ENCODE measurements at places on chromosomes 11 and 22.

DNA sequence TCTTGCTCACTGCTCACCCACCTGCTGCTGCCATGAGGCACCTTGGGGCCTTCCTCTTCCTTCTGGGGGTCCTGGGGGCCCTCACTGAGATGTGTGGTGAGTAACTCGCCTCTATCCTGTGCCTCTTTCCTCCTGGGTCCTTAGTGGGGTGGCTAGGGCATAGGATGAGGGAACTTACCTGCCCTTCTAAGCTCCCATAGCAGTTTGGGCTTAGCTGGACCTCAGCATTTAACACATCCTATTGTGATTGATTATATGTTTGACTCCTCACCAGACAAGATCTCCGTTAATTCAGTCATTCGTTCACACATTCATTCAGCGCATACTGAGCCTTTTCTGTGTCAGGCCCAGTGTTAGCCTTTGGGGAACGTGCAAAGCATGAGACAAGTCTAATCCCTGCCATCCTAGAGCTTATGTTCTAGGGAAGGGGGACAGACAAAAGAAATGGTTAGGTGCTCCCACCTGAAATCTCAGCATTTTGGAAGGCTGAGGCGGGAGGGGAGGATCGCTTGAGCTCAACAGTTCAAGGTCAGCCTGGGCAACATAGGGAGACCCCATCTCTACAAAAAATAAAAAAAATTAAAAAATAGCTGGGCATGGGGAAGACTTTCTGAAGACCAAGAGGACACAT is 441 bp downstream of the TCN2 start:
- DNase-seq = no peak

DNA sequence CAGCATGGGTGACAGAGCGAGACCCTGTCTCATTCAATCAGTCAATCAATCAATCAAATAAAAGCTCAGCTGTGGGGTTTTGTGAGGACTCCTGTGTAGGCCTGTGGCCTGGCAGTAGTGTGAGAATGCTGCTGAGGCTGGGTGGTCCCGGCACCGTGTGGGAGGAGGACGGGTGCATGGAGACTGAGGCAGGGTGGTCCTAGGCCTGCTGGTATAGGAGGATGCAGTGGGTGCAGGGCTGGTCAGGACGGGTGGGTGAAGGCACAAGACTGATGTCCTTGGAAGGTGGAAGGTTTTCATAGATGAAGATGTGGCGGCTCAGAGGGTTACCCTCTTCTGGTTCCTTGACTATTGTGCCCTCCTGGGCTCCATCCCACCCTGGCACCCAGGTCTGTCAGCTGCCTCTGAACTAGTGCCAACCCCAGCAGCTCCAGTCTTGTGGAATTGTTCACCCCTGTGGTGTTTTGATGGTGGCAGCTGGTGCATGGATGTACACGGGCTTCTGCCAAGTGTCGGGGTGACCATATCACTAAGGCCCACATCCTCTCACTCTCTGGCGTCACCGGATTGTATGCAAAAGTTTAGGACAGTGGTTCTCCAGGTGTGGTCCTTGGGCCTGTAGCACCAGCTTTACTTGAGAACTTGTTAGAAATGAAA is 23.7 kb downstream of the TANGO2 start:
- no peak for DNase-seq

- DNase-seq = no peak
Measured at GRCh38 chr11:37512156-37512780, 914.2 kb upstream of the RAG2 start.

DNA sequence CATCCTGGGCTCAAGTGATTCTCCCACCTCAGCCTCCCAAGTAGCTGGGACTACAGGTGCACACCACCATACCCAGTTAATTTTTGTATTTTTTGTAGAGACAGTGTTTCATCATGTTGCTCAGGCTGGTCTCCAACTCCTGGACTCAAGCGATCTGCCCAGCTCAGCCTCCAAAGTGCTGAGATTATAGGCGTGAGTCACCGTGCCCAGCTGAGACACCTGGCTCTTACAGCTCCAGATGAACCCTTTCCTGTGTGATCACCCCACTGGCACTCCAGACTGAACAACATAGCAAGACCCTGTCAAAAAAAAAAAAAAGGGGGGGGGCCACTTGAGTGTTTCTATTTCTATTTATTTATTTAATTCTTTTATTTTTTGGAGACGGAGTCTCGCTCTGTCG is 1.0 kb upstream of the ADSL start:
- DNase-seq = peak; percentile 30

All from OCI-LY7 (cell line).